ENCODE measurements at places on chromosomes 1 and 21. TPM values are rescaled to one million over a fixed set of nuclear protein-coding genes. Genes with fewer than 3 reads are reported as not detected.

The BCL2L15 gene
- 249 TPM for total RNA-seq

The DEPDC1 gene
- total RNA-seq = 2.8 TPM

The PTPN22 gene
- 12.4 TPM for total RNA-seq

The S100A7A gene
- not detected for total RNA-seq

The RBM11 gene
- total RNA-seq = not detected

The PRR9 gene
- not detected for total RNA-seq

The BACH1 gene
- 68.9 TPM for total RNA-seq

The LEPR gene
- total RNA-seq = 4.1 TPM

The SLC1A7 gene
- total RNA-seq = not detected

The XPR1 gene
- total RNA-seq = 55.0 TPM

The TNFSF4 gene
- total RNA-seq = 0.70 TPM
